ENCODE measurements at places on chromosomes 6 and 20.

GRCh38 chr6:122996794-122997505 lies 915 bp downstream of the CLVS2 start:
- H3K27ac ChIP-seq = no peak overlapping the region
- H3K27me3 ChIP-seq = peaks cover 15% of the 10 kb centered on the region
- no peak overlapping the region for H3K4me3 ChIP-seq

GRCh38 chr6:84082689-84083265 lies 49.2 kb downstream of the MRAP2 start:
- no peak overlapping the region for H3K4me3 ChIP-seq
- H3K4me1 ChIP-seq = no peaks in the 10 kb centered on the region
- no peak overlapping the region for H3K27ac ChIP-seq
- no peaks in the 10 kb centered on the region for H3K36me3 ChIP-seq
- no peaks in the 10 kb centered on the region for H3K27me3 ChIP-seq
- no peak for DNase-seq

GRCh38 chr6:99022039-99022609 lies 74.4 kb upstream of the FBXL4 start:
- no peaks in the 10 kb centered on the region for H3K36me3 ChIP-seq
- H3K27ac ChIP-seq = no peak overlapping the region
- DNase-seq = no peak
- H3K4me1 ChIP-seq = no peaks in the 10 kb centered on the region

DNA sequence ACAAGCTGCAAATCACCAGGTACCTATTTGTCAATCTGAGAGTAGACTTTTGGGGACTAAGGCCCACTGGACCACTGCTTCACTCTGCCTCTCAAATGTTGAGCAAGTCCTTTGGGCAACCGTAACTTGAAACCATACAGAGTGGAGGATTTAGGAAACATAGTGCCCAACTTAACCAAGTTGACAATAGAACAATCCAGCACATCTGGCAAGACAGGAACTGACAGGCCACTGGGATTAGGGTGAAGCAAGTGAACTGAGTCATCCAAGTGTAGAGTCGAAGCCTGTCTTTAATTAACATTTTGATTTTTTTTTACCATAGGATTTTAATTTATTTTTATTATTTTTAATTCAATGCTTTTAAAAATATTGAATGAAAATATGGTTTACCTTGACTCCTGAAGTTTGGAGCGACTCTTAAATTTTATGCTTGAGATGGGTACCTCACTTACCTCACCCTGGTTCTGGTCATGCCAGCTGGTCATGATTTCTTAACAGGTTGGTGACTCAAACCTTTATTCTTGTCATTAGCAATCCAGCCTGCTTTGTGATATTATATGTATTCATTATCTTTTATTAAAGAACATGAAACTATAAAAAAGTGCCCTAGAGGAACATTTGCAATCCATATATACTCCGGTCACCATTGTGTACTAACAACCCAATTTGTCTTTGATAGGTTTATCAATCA lies 312.1 kb upstream of the DEFB112 start:
- H3K27ac ChIP-seq = no peak overlapping the region
- H3K27me3 ChIP-seq = no peaks in the 10 kb centered on the region
- no peak overlapping the region for H3K4me3 ChIP-seq
- DNase-seq = no peak
- no peaks in the 10 kb centered on the region for H3K4me1 ChIP-seq

- H3K27me3 ChIP-seq = no peaks in the 10 kb centered on the region
- peaks cover 65% of the 10 kb centered on the region for H3K36me3 ChIP-seq
- H3K4me3 ChIP-seq = no peak overlapping the region
- peak overlapping the region; percentile 19 for H3K27ac ChIP-seq
- DNase-seq = no peak
- H3K4me1 ChIP-seq = peaks cover 67% of the 10 kb centered on the region
These were observed 121.6 kb downstream of the PREX1 start for GRCh38 chr20:48706116-48706656.

- H3K27ac ChIP-seq = no peak overlapping the region
- H3K4me3 ChIP-seq = no peak overlapping the region
- DNase-seq = no peak
- no peaks in the 10 kb centered on the region for H3K36me3 ChIP-seq
- H3K4me1 ChIP-seq = no peaks in the 10 kb centered on the region
These were observed 659.4 kb downstream of the TENT5A start for GRCh38 chr6:81093051-81093450.

- H3K36me3 ChIP-seq = no peaks in the 10 kb centered on the region
- H3K27me3 ChIP-seq = no peaks in the 10 kb centered on the region
- H3K27ac ChIP-seq = no peak overlapping the region
- no peaks in the 10 kb centered on the region for H3K4me1 ChIP-seq
- no peak overlapping the region for H3K4me3 ChIP-seq
- no peak for DNase-seq
These were observed 11.7 kb downstream of the DAAM2 start for GRCh38 chr6:39803872-39804271.

DNA sequence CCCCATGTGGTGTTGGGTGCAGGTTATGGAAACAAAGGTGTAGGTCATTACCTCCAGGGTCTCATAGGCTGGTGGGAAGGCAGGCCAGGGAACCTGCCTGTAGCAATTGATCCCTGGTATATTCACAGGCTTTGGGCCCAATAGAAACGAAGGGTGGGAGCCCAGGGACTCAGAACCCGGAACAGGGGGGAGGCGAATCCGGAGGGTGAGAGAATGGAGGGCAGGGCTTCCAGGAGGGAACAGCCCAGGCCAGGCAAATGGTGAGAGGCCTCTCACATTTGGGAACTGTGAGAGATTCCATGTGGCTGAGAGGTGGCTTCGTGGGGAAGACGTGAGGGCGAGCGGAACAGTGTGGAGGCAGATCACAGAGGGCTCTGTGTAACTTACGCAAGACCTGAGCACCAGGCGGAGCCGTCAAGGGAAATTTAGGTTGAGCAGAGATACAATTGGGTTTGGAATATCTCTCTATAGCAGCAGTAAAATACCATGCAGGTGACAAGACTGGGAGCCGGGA lies 267.1 kb downstream of the ERMARD start:
- no peaks in the 10 kb centered on the region for H3K27me3 ChIP-seq
- no peak overlapping the region for H3K4me3 ChIP-seq
- no peaks in the 10 kb centered on the region for H3K36me3 ChIP-seq
- DNase-seq = no peak
- peaks cover 17% of the 10 kb centered on the region for H3K4me1 ChIP-seq

- no peaks in the 10 kb centered on the region for H3K27me3 ChIP-seq
- DNase-seq = peak; percentile 90
- H3K4me1 ChIP-seq = peaks cover 23% of the 10 kb centered on the region
- H3K4me3 ChIP-seq = no peak overlapping the region
These were observed 8.1 kb upstream of the ATXN1 start for GRCh38 chr6:16769131-16769985.
